Stimulated activated CD8-positive, alpha-beta memory T cell treated with anti-CD3 and anti-CD28 coated beads, Interleukin-7, amount 100 ng/mL, for 1 hour (primary cell): ENCODE measurements at places on chromosomes 4 and X.

GRCh38 chr4:97073194-97073593, 1070.1 kb downstream of the STPG2 start:
- DNase-seq, result no peak

DNA sequence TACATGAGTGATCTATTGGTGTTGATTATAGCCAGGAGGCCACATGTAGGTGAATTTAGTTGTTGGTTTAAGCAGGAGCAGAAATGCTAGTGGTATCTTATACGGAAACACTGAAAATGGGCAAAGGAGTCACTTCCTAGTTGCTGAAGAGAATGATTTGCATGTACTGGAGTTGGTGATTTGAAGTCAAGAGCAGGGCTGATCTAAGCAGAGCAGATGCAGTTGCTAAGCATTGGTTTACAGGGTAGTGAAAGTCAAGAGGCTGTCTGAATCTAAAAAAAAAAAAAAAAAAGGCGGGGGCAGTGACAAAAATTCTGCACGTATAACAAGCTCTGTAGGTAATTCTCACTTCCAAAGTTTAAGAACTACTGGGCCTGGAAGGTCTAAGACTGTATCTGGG, 90.4 kb upstream of the HPRT1 start:
- DNase-seq, result no peak

- DNase-seq, result no peak
Observed at GRCh38 chr4:97152149-97152548, 991.1 kb downstream of the STPG2 start.

GRCh38 chrX:111876646-111877045, 665 bp downstream of the TRPC5OS start:
- DNase-seq, result no peak

DNA sequence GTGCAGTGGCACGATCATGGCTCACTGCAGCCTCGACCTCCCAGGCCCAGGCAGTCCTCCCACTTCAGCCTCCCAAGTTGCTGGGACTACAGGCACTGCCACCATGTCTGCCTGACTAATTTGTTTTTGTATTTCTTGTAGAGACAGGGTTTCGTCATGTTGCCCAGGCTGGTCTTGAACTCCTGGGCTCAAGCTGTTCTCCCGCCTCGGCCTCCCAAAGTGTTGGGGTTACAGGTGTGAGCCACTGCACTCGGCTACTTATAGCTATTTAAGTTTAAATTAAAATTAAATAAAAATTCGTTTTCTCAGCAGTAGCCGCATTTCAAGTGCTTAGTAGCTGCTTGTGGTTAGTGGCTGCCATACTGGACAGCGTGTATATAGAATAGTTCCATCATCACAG, 3.5 kb downstream of the SMAD1 start:
- DNase-seq, result no peak

DNA sequence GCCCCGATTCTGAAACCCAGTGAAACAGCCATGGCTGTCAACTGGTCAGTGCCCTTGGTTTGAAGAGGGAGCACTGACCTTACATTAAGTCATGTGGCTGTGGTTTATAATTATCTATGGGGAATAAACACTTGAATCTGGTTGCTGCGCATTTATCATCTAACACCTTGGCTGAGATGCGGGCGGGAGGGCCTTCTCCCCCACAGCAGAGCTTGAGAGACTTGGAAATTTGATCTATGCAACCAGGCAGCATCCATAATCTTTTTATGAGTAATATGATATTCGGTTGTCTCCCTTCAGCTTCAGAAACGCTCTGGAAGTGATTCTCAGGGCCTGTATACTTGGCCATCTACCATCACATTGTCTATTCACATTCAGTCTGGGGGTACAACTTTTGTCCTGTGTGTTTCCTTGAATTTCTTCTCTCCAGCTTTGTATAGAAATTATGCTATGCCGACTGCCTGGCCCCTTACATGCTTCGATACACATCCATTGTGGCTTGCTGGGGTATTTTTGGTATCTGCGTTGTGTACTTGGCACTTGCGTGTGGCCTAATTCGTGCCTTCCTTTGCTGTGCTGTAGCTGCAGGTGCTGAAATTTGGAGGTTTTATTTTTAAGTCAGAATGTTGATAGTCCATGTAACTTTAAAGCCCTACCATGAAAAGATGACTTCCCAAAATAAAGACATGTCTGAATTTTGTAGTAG, 321.6 kb downstream of the ARHGAP10 start:
- DNase-seq, result no peak

- no peak for DNase-seq
Observed at GRCh38 chrX:121958886-121959285, 911.5 kb downstream of the GLUD2 start.

- DNase-seq, result no peak
Observed at GRCh38 chr4:76590798-76591281, 155.8 kb downstream of the SHROOM3 start.

- no peak for DNase-seq
Observed at GRCh38 chr4:20298986-20299385, 47.3 kb downstream of the SLIT2 start.

- no peak for DNase-seq
Observed at GRCh38 chr4:139847602-139848001, 182.0 kb downstream of the MGST2 start.

DNA sequence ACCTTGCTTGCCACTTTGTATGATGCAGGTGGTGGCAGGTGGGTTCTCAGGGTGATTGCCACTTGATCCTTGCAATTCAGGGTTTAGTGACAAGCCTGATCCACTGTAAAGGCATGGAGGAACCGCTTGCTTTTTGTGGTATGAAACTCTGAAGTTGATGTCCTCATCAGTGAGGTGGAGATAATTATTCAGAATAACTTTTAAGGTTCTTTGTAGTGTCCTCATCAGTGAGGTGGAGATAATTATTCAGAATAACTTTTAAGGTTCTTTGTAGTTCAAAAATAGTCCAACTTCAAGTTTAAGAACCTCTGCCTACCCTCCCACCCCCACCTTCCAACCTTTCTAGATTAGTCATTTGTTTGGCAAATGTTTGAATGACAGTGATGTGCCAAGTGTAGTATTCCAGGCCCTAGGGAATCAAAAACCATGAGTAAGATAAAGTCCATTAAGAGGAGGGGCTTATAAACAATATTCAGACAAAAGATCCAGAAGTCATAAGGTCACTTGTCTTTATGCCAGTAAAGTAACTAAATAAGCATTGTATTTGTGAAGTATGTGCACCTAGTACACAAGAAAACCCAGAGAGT, 51.2 kb downstream of the DCUN1D4 start:
- DNase-seq, result no peak

DNA sequence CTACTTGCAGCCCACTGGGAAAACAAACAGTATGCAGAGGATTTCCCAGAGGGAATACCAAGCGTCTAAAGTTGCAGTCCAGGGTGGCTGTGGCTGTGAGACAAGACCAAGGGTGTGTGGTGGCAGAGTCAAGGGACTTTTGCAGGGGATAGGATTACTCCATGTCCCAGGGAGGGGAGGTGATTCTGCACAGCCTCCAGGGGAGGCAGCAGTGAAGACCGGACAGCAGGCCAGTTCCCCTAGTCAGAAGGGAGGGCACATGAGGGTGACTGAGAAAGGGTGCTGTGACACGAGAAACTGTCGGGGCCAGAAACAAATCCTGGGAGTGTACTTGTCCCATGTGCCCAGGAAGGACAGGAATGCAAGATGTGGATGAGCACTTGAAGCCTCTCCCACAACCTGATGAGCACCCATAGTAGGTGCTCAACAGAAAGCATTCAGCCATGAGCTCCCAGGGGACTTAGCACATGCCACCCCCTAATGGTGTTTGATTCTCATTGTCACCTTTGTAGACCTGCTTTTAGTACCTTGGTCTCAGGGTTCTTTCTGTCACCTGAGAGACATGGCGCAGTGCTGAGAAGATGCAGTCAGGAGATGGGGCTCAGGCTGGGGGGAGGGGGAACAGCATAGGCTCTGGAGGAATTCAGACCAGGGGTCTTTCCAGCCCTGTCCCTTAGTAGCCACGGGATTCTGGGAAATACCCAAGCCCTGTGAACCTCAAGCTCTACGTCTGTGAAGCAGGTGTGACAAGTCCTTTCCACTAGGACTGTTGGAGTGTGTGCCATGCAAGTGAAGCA, 18.1 kb upstream of the HSFX3 start:
- no peak for DNase-seq

DNA sequence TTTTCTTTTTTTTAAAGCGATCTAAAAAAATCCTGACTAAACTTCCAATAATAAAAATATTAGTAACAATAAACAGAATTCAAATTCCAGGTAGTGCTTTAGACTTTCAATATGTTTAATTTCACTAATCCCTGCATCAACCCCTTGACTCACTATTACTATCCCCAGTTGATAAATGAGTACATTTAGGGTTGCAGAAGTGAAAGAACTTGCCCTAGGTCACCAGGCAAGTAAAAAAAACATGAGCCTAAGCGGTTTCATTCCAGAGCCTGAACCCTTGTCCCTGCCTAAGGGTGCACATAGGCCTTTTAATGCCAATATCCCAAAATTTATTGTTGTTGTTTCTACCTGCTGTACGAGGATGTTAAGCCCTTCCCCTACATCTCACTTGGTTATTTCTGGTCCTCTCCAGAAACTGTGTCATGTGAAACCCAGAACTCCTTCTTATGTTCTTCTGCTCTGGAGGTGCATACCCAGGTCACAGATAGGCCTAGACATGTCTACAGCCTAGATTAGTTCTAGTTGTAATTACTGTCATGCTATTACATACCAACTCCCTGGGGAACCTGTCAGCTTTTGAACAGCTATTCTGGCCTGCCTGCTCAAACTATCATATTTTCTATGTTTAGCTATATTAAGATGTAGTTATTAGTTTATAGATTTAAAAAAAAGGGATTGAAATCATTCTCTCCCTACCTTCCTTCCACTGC, 244.5 kb upstream of the PITX2 start:
- no peak for DNase-seq

DNA sequence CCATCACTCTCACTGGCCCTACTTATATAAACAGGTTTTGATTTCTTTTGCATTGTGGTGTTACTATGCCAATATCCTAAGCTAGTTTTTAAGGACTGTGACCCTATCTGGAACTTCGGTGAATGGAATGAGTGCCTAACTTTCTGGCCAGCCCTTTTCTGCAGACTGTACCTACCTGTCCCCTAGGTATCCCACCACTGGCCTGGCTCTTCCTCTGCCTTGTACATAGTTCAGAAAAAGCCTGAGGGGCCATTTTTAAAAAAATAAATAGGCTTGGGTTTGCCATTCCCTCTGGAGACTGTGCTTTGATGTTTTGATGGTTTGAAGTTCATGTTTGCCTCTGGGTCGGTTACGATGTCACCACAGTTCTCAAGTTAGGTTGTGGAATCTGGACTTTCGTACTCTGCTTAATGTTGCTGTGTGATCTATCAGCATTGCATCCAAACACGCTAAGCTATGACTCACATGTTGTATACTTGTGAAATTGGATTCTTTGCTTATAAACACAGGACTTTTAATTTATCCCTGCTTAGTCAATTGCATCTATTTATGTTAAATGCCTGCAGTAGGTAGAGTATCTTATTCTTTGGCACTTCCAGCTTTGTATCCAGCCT, 182.0 kb downstream of the ANKRD50 start:
- no peak for DNase-seq

DNA sequence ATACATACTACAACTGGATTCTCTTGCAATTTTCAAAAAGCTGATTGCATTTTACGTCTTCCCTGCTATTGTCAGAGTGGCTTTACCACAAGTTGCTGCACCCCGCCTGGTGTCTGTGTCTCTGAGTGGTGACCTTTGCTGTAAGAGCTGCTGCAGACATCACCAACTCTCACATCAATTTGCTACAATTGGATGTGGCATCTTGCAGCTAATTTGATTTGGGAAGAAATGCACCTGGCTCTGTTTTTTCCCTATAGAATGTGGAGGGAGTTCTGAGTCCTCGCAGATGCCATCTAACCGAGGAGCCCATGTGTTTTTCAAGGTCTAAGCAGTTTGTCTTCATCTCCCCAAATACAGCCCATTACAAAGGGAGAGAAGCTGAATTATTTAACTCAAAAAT, 73.8 kb upstream of the PHOX2B start:
- DNase-seq, result no peak

GRCh38 chr4:174856926-174857800, 28.1 kb upstream of the GLRA3 start:
- DNase-seq, result no peak

- DNase-seq, result no peak
Observed at GRCh38 chr4:2277956-2278355, 16.0 kb upstream of the MXD4 start.

GRCh38 chrX:133089411-133089810, 7.5 kb downstream of the USP26 start:
- DNase-seq, result no peak

DNA sequence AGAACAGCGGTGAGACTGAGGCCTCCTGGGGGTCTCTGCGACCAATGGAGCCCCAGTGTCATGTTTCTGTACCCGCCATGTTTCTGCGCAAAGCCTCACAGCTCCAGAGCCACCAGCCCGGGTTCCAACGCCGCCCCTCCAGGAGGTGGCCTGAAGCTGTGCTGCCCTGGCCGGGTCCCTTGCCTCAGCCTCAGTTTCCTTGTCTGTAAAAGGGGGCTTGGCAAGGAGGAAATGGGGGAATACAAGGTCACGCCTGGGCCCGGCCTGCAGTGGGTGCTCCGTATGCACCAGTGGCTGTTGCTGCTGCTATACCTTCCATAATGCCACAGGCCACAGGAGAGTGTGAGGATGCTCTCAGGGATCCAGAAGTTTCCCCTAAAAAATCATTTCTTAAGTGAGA, 229.5 kb downstream of the AFAP1 start:
- DNase-seq, result no peak

- no peak for DNase-seq
Observed at GRCh38 chr4:7003176-7003878, 39.8 kb upstream of the TADA2B start.

DNA sequence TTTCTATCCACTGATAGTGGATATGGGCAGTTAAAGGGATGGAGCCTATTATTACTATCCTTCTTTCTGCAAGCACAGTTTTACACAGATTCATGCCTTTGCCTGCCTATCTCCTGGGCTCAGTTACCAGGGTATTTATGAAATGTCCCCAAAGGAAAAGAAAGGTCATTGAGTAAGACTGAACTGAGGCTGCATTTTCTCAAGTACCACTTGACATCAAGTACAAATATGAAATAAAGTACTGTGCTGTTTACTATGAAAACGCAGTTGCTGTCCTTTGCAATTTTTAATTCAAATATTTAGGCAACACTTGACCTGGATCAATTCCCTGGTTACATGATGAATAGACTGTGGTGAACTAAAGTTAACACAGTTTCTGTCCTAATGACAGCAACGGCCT, 23.5 kb upstream of the SPANXN4 start:
- DNase-seq, result no peak

DNA sequence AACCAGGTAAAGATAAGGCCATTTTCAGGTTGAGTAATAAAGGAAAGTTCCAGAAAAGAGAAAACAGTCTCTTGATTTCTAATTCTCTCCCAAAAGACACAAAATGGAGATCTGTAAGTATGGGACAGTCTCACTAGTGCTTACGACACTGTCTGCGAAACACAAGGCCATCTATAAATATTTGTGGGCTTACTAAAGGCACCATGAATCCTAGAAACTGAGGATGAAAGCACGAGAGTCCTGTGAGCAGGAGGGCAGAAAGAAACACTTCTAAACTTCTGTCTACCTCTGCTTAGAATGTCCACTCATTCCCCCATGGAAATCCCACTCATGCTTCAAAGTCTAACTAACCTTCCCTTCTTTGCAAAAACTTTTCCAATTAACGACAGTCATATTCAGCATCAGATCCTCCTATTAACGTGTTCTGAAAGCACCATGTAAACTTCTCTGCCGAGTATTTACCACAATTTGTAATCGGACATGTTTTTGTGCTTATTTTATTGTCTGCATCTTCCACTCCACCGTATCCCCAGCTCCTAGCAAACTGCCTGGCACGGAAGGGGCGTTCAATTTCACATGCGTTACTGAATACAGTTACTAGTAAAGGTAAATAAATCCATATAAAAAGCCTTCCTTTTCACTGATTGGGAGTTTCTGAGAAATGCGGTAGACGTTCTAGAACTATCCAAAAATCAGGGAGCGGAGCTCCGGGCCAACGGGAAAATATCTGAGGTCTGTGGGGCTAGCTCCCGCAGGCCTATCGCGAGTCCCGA, 665 bp downstream of the PSMD10 start:
- no peak for DNase-seq
